ENCODE measurements at places on chromosomes 1 and 21.

DNA sequence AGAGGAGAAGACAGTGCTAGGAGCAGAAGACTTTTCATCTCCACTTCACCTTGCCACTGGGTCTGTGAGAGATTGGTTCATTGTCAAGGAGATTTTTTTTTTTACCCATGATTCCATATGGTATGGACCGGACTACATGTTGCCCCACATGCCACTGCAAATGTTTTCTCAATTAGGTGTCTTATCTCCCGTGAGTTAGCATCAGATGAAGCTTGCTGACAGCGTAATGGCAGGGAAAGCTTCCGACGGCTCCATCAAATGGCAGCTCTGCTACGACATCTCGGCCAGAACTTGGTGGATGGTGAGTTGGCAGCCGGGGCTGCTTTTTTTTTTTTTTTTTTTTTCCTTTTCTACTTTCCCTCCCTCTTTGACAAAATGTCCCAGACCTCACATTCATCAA, 217.2 kb upstream of the NFIA start:
- no peak for DNase-seq

DNA sequence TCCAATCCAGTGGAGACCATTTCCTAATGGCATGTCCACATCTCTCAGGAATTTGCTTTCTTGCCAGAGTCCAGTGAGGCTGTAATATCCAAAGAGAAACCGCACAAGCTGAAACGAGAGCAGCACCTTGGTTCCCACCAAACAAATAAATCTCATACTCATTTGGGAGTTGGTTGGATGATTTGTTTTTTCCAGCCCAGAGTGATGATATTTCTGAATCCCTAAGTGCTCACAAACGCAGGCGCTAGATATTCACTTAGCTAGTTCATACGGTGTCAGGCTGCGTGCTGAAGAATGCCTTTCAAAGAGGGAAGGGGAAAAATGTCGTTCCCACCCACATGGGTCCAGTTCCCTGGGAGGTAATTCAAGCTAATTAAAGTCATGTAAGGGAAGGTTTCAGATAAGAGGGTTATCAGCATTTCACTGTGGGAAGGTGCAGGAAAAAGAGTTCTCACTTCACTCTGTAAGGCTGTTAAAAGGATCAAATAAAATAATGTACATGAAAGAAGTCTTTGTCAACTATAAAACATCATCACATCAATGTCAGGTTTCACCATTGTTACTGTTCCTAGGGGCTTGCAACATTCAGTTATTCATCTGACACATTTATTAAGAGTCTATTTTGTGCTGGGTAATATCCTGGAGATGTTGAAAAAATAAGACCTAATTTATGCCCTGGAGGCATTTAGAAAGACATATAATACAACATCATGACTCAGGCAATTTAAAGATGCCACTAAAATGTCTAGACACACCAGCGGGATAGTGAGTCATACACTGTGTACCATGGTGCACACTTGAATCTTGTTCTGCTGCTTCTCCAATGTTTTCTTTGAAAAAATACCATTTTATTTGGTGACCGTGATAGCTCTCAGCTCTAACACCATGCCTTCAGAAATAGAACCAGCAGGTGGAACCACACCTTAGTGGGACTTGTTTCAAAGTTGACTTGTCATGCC, 19.3 kb downstream of the DPT start:
- DNase-seq = no peak

- DNase-seq = no peak
Measured at GRCh38 chr1:78892260-78892840, 114.2 kb downstream of the ADGRL4 start.

DNA sequence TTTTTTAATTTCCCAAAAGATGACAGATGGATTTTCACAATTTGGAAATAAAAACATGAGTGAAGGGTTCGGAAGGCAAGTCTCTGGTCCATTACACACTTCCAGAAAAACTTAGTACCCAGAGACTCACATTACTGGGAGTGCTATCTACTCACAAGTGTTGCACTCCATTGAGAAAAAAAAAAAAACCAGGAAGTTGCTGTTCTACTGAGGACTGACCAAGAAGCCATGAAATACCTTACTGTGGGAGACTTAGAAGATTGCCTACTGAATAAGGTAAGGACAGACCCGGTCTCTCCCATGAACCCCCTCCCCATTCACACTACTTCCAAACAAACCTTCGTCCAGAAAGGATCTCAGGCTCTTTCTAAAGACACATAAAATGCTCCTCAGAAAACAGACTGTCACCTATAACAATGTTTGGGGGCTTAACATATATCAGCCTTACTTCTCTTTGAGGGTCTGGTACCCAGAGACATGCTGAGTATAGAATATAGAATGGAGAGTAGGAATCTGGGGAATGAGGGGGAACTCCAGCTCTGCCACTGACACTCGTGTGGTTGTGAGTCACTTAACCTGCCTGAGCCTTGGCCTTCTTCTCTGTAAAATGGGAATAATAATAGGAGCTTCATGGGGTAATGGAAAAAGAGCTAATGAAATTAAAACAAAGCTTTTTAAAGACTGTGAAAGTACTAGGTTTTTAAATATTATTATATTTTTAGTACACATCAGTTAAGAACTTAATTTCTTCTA, 1.4 kb downstream of the MAB21L3 start:
- no peak for DNase-seq

DNA sequence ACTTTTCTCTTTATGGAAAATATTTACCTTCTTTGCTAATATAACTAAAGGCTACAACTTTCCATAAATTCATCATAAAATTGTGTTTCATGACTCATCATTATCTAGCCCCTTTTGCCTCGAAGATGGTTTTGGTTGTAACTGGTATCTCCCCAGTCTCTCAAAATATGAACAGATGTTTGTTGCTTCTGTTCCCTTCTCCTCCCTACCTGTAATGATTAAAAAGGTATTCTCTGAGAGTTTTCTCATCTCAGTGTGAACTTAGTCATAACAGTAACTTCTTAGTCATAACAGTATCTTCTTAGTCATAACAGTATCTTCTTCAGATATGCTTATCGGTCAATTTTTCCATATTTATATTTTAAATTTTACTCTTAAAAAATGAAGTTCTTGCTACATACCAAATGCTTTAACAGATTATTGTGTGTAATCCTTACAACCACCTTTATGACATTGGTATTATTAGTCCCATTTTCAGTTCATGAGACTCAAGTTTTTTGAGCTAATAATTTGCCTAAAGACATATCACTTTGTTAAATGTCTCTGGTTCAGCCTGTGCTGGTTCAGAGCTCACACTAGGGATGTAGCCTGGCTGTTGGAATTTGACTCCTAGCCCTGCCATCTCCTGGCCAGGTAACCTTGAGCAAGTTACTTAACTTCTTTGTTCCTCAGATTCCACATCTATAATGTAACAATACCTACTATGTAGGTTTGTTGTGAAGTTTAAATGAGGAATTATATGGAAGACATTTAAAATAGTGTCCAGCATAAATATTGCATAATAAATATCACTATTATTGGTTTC, 32.6 kb downstream of the ATP1B1 start:
- no peak for DNase-seq

DNA sequence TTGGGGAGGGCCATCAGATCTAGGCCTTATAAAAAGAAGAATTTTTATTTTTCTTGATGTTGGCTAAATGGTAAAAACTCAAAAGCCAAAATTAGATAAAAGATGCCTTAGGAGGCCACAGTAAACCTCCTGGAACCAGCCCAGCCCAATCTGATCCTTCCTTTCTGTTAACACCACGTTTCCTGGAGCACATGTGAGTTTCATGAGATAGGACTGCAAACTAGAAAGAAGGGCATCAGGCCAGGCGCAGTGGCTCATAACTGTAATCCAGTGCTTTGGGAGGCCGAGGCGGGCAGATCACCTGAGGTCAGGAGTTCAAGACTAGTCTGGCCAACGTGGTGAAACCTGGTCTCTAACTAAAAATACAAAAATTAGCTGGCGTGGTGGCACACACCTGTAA, 6.7 kb downstream of the HSF2BP start:
- no peak for DNase-seq

DNA sequence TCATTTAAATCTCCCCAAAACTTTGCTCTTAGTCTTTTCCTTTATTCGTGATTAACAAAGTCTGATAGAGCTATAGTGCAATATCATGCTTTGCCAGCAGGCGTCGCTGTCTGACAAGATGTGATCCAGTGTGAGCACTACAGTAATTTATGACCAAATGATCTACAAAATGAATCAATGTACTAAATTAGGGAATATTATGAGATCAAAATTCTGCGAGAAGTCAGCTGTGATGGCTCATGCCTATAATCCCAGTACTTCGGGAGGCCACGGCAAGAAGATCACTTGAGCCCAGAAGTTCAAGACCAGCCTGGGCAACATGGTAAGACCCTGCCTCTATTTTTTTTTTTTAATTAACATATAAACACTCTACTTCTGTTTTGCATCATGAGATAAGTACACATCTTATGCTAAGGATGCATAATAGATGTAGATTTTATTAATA, 3.6 kb upstream of the SPSB1 start:
- DNase-seq = no peak

DNA sequence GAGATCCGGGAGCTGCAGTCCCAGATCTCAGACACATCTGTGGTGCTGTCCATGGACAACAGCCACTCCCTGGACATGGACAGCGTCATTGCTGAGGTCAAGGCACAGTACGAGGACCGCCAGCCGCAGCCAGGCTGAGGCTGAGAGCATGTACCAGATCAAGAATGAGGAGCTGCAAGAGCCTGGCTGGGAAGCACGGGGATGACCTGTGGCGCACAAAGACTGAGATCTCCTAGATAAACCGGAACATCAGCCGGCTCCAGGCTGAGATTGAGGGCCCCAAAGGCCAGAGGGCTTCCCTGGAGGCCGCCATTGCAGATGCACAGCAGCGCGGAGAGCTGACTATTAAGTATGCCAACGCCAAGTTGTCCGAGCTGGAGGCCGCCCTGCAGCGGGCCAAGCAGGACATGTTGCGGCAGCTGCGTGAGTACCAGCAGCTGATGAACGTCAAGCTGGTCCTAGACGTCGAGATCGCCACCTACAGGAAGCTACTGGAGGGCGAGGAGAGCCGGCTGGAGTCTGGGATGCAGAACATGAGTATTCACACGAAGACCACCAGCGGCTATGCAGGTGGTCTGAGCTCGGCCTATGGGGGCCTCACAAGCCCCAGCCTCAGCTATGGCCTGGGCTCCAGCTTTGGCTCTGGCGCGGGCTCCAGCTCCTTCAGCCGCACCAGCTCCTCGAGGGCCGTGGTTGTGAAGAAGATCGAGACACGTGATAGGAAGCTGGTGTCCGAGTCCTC, 25.5 kb downstream of the ETV3L start:
- DNase-seq = no peak

- no peak for DNase-seq
Measured at GRCh38 chr1:10674222-10674621, 122.2 kb downstream of the CASZ1 start.

GRCh38 chr1:116733476-116734365, 20.5 kb upstream of the CD2 start:
- DNase-seq = no peak

DNA sequence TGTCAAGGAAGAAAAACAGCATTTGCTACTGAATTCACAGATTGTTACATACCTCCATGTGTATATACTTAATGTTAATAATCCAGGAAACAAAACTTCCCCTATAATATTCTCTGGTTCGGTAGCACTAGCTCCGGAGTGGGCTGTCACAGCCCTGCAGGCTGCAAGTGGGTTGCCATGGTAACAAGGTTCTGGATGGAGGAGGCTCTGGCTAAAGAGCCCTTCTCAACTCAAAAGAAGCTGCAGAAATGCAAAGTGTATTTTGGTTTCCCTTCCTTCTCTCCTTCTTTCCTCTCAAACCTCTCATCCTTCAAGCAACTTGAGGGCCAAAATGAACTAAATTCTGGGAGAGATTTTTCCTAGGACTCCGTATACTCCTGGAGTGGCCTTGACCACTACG, 45.2 kb downstream of the ASTN1 start:
- DNase-seq = no peak

- DNase-seq = no peak
Measured at GRCh38 chr1:159829822-159830465, 3.3 kb downstream of the SLAMF8 start.

- DNase-seq = no peak
Measured at GRCh38 chr1:47805921-47806361, 191.2 kb downstream of the TRABD2B start.

DNA sequence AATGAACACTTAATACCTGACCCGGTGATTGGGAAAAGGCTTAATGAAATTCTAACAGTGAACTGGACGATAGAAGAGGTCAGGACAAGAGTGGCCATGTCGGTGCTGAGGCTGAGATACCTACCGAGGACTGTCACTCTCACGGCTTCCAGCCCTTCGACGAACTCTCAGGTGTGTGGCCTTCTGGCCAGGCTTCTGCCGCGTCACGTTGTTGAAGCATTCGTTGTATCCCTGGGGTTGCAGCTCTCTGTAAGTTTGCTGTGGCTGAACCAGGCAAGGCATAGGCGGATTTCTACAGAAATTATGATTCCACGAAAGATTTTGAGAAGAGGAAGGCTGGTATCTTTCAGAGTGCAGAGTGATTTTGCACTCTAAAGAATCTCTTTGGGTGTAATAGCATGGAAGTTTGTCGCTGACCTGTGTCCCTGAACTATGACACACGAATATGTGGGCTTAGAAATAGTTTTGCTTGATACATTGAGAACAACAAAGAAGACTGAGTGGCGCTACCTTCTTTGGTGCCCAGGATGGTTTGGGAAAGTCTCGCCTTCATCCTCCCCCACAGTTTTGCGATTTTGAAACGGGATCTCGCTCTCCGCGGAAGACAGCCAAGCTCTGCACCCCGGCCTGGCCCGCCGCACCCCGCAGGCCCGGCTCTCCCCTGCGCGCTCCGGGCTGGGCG, 403 bp upstream of the EPHX4 start:
- DNase-seq = no peak

GRCh38 chr1:161676958-161677689, 14.2 kb downstream of the FCGR2B start:
- DNase-seq = no peak

- no peak for DNase-seq
Measured at GRCh38 chr1:16612332-16613172, 812 bp downstream of the NBPF1 start.

GRCh38 chr1:67441183-67441582, 11.0 kb upstream of the SERBP1 start:
- DNase-seq = no peak

DNA sequence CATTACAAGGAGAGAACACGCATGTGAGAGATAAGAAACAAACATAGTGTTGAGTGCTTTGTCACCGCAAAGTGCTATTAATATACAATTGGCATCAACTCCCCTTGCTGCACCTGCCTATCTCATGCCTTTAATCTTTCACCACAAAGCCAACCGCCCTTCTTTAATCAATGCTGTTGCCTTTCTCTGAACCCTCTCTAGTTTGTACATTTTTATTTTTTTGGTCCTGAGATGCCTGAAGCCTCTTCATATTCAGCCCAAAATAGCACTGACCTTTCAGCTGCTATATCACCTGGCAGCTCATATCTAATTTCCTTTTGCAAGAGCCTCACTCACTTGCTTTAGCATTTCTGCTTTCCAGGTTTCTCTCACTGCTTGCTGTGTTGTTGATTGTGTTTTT, 504.7 kb downstream of the NUF2 start:
- no peak for DNase-seq
